B cell (primary cell): ENCODE measurements at places on chromosomes 3 and 15. TPM values are rescaled to one million over a fixed set of nuclear protein-coding genes. Genes with fewer than 3 reads are reported as not detected.

The CDHR4 gene
- 0.29 and 0.32 TPM in 2 replicates for total RNA-seq

The ZNF860 gene
- 41.4 and 45.9 TPM in 2 replicates for total RNA-seq

The DIS3L gene
- 39.4 and 43.9 TPM in 2 replicates for total RNA-seq

GRCh38 chr15:77069521-77070121, 1.3 kb downstream of the TSPAN3 start:
- H3K36me3 ChIP-seq: peaks cover 8% of the 10 kb centered on the region
- peak overlapping the region; percentile 84 for H3K27ac ChIP-seq
- DNase-seq: peak; percentile 29

The GOLGA6L7 gene
- total RNA-seq: not detected in 2 replicates

The ATRIP gene
- 11.6 and 14.3 TPM in 2 replicates for total RNA-seq

DNA sequence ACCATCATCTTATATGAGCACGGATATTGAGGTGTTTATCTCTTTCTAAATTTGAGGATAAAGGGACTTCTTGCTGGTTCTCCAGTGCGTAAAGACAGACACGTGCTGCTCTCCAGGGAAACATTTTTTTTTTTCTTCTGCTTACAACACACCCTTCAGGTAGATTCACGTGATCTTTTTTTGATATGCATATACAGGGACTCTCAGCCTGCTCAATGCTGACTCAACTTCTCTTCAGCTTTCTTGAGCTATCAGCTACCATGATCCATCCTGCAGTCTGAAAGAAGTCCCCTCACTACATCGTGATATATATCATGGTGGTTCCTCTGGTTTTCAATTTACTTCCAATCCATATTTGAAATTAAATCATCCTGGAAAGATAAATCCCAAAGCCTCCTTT, 87.1 kb upstream of the SLITRK3 start:
- no peak overlapping the region for H3K27ac ChIP-seq
- no peak overlapping the region for H3K4me3 ChIP-seq
- H3K27me3 ChIP-seq: no peaks in the 10 kb centered on the region
- DNase-seq: no peak
- no peaks in the 10 kb centered on the region for H3K36me3 ChIP-seq

DNA sequence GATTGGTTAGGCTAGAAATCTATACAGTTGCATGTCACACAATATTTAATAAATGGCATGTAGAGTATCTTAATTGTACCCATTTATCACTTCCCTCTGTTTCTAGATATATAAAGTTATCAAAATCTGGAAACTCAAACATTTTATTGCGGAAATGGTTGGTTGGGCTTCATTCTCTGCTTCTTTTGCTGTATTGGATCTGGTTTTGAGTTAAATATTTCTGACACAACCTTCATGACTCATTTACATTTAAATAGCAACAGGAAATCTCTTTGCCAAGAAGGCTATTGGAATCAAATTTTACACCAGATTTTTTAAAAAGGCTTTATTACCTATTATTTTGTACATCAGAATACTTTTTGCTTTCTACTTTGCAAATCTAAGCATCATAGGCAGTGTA, 153.8 kb downstream of the EBLN2 start:
- H3K27ac ChIP-seq: no peak overlapping the region
- H3K27me3 ChIP-seq: no peaks in the 10 kb centered on the region
- no peaks in the 10 kb centered on the region for H3K36me3 ChIP-seq
- no peak overlapping the region for H3K4me3 ChIP-seq

GRCh38 chr3:192915722-192916121, 1.9 kb downstream of the MB21D2 start:
- no peak overlapping the region for H3K27ac ChIP-seq
- no peak for DNase-seq
- H3K4me1 ChIP-seq: peaks cover 13% of the 10 kb centered on the region

The CLDN16 gene
- not detected in 2 replicates for total RNA-seq

DNA sequence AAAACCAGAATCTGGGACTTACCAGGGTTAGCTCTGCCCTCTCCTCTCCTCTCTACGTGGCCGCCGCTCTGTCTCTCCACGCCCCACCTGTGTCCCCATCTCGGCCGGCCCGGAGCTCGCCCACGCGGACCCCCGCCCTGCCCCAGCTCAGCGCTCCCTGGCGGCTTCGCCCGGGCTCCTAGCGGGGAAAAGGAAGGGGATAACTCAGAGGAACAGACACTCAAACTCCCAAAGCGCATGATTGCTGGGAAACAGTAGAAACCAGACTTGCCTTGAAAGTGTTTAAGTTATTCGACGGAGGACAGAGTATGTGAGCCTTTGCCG, 5.4 kb downstream of the ISL2 start:
- H3K4me3 ChIP-seq: peak overlapping the region; percentile 15
- H3K4me1 ChIP-seq: peaks cover 78% of the 10 kb centered on the region
- DNase-seq: no peak
- H3K27me3 ChIP-seq: peaks cover 58% of the 10 kb centered on the region
- no peak overlapping the region for H3K27ac ChIP-seq
- H3K36me3 ChIP-seq: no peaks in the 10 kb centered on the region

DNA sequence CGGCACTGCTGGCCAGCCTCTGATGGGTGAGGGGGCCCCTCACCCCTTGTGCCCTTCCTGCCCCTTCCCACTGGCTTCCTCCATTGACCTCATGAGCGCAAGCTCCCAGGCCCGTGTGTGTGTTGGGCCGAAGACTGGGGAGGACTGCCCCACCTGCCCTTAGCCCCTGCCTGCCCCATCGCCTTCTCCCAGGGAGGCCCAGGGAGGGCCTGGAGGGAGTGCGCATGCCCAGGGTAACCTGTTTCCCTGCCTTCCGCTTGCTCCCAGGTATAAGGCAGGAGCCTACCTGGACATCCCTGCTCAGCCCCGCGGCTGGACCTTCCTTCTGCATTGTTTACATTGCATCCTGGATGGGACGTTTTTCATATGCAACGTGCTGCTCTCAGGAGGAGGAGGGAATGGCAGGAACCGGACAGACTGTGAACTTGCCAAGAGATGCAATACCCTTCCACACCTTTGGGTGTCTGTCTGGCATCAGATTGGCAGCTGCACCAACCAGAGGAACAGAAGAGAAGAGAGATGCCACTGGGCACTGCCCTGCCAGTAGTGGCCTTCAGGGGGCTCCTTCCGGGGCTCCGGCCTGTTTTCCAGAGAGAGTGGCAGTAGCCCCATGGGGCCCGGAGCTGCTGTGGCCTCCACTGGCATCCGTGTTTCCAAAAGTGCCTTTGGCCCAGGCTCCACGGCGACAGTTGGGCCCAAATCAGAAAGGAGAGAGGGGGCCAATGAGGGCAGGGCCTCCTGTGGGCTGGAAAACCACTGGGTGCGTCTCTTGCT, 8.8 kb downstream of the DLL4 start:
- H3K36me3 ChIP-seq: no peaks in the 10 kb centered on the region
- H3K27me3 ChIP-seq: peaks cover 6% of the 10 kb centered on the region
- H3K4me1 ChIP-seq: peaks cover 27% of the 10 kb centered on the region
- no peak for DNase-seq
- H3K27ac ChIP-seq: no peak overlapping the region

The RAD51 gene
- total RNA-seq: 1.9 and 2.0 TPM in 2 replicates

DNA sequence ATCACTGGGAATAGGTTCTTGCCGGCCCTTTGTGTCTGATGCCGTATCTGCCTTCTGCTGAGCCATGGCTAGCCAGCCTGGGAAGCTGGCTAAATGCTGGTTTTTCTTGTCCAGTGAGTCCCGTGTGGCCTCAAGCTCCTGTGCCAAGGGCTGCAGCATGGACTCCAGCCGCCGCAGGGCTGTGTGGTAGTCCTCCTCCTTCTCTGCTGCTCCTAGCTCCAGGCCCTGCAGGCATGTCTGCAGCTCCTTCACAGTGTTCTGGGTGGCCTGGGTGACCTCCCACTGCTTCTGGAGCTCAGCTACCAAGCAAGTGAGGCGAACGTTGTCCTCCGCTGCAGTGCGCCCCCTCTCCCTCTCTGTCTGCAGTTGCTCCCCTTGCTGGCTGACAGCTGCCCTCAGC, 24.9 kb downstream of the CXCR6 start:
- H3K4me1 ChIP-seq: peaks cover 7% of the 10 kb centered on the region
- DNase-seq: no peak
- no peaks in the 10 kb centered on the region for H3K27me3 ChIP-seq
- H3K36me3 ChIP-seq: peaks cover 74% of the 10 kb centered on the region

The FLNB gene
- 28.2 and 28.3 TPM in 2 replicates for total RNA-seq

GRCh38 chr15:44554934-44555723, 18.2 kb downstream of the EIF3J start:
- peaks cover 11% of the 10 kb centered on the region for H3K4me1 ChIP-seq
- H3K4me3 ChIP-seq: no peak overlapping the region
- H3K36me3 ChIP-seq: peaks cover 76% of the 10 kb centered on the region

The TMEM207 gene
- total RNA-seq: not detected in 2 replicates

The GJD2 gene
- total RNA-seq: not detected in 2 replicates
